NCI-H1092 (cell line): ENCODE measurements at places on chromosomes 16 and 17.
A peak's percentile ranks its signal among the peaks of the same experiment; 100 is the strongest.

GRCh38 chr17:4180791-4181190 lies 37.8 kb downstream of the CYB5D2 start:
- no peak for DNase-seq

DNA sequence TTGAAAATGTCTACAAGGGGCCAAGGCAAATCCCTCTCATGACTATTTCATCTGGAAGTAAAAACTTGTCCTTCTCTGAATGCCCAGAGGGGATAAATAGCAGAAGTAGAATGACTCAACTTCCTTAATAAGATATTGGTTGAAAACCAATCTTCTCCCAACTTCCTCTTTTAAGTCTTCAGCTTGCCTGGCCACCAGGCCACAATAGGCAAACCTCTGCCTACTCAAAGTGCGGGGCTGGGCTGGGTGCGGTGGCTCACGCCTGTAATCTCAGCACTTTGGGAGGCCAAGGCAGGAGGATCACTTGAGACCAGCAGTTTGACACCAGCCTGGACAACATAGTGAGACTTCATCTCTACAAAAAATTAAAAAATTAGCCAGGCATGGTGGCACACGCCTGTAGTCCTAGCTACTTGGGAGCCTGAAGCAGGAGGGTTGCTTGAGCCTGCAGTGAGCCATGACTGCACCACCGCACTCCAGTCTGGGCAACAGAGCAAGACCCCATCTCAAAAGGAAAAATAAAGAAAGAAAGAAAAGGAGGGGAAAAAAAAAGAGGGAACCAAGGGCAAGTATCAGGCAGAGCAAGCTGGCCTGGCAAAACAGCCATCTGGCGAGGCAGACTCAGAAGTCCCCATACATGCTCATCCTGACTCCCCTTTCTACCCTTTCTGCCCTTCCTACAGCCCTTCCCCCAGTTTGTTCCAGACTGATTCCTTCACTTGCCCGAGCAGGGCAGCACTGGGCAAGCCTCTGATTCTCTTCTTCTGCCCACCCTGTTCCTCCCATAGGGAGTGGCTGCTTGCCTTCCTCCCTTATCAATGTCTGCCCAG lies 20.6 kb downstream of the MAP3K14 start:
- DNase-seq: no peak

DNA sequence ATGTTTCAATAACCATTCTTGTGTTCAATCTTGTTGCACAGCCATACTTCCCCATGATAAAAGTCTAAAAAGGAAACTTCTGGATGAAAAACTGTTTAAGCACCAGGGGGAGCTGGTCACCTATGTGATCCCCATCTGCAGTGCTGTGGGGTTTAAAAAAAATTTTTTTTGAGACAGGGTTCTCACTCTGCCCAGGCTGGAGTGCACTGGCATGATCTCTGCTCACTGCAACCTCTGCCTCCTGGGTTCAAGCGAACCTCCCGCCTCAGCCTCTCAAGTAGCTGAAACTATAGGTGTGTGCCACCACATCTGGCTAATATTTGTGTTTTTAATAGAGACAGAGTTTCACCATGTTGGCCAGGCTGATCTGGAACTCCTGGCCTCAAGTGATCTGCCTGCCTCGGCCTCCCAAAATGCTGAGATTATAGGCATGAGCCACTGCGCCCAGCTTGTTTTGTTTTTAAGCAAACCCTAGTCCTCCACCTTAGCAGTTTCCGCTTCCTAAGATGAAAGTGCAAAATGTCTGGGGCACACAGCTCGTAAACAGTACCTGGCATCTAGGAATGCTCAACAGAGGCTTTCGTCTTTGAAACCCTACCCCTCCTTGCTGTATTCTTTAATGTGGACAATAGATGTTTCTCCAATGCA lies 25.4 kb downstream of the DNAJA2 start:
- DNase-seq: no peak

DNA sequence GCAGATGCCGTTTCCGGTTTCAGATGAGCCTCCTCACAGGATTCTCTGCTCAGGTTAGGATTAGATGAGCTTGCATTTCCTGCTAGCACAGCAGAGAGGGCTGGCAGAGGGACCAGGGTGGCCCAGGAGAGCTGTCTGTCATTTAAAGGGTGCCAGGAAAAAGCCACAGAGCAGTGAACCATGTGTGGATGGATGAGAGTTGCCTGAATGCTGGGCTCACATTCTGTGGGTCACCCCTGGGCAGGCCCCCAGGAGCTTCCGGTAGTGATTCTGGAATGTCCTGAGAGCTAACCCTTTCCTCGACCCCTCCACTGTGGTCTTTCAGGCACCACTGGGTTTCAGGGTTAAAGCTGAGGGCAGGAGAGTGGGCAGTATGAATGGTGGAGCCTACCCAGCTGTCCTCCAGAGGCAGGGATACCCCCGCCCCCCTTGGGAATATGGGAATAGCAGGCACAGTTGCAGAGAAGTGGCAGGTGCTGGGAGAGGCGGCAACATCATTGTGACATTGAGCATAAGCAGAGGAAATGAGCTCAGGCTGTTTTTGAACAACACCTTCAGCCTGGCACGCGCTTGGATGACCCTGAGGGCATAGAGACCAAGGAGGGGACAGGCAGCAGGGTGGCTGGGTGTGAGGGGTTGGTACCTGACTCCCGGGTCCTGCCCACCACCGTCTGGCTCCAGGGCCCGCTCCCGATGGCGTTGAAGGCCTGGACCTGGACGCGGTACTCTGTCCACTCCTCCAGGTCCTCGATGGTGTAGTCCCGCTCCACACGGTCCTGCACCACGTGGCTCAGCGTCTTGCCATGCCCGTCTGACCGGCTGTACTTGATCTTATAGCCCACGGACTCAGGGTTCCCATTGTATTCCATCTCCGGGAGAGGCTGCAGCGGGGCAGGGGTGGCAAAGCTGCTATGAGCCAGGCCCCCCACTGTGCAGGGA lies 83.0 kb upstream of the CDC42EP4 start:
- DNase-seq: peak; percentile 48

DNA sequence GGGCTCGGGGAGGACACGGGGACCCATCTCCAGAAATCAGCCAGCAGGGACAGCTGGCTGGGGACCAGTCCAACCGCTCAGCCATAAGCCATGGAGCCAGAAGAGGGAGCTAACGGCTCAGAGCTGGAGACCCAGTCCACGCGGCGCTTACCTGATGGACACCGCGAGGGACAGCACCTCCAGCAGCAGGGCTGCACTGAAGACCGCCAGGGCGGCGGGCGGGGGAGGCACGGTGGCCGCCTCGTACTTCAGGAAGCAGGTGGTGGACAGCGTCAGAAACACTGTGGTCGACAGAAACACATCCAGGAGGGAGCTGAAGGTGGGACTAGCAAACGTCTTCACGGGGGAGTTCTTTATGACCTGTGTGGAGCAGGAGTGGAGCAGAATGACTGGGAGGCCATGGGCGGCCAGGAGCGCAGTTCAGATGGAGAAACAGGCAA lies 102.6 kb upstream of the CREBBP start:
- DNase-seq: peak; percentile 78
